ENCODE measurements at places on chromosomes 6 and 20. TPM values are rescaled to one million over a fixed set of nuclear protein-coding genes. Genes with fewer than 3 reads are reported as not detected.

Gene SNPH
- total RNA-seq = 18.5 TPM

Gene RXRB
- total RNA-seq = 25.9 TPM

Gene ZSWIM1
- total RNA-seq = 4.5 TPM

Gene NR2E1
- total RNA-seq = not detected

Gene C6orf89
- total RNA-seq = 37.8 TPM

Gene ANKRD66
- total RNA-seq = not detected

Gene BRD2
- total RNA-seq = 75.6 TPM

Gene DNMT3B
- total RNA-seq = 1.5 TPM

Gene BEND6
- 12.6 TPM for total RNA-seq

Gene PDE10A
- under 0.01 TPM for total RNA-seq

Gene HCRTR2
- total RNA-seq = not detected

Gene BHLHE23
- not detected for total RNA-seq

Gene DPPA5
- total RNA-seq = not detected

Gene GGTLC1
- total RNA-seq = not detected

Gene PNPLA1
- total RNA-seq = not detected

Gene DEF6
- total RNA-seq = 0.51 TPM

Gene LRFN2
- not detected for total RNA-seq

Gene CPNE5
- 0.26 TPM for total RNA-seq

Gene KCNS1
- 0.50 TPM for total RNA-seq

Gene EDN1
- 0.26 TPM for total RNA-seq

Gene PDYN
- total RNA-seq = not detected

Gene ADGRF5
- total RNA-seq = 0.26 TPM

Gene SLC17A2
- total RNA-seq = not detected

Gene CFB
- total RNA-seq = 87.1 TPM
